NCI-H2029 treated with DMSO at 0.1 percent for 48 hours (cell line): ENCODE measurements at places on chromosomes 1 and 21.

DNA sequence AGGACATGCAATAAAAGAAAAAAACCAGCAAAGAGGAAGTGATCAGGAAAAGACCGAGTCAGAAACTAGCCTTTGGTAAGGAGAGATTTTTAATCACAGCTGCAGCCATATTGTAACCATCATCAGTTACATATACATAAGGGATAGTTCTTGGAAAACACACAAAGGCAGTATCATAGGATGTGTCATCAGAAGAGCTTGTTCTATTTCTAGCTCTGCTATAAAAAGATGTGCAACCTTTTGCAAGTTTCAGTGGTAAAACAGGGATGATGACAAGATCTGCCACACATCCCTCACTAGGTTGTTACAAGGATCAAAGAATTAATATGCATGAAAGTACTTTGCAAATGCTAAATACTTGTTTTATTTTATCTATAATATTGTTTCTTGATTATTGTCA lies 342.0 kb downstream of the VAV3 start:
- no peak for DNase-seq

DNA sequence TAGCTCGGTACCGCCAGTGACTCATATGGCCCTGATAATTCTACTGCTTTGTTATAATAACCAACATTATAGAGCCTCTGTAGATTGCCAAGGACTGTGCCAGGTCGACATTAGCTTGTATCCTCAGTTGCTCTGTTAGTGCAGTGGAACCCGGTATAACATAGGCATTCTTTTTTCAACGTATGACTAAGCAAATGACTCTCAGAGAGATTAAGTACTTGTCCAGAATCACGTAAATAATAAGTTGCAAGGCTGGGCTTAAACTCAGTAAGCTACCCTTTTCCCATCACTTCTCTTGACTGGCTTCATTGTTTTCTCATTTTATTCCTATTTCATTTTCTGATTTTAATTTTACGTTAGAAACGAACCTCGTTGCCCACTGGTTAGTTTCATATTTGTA lies 85.1 kb downstream of the UBE4B start:
- DNase-seq = no peak

DNA sequence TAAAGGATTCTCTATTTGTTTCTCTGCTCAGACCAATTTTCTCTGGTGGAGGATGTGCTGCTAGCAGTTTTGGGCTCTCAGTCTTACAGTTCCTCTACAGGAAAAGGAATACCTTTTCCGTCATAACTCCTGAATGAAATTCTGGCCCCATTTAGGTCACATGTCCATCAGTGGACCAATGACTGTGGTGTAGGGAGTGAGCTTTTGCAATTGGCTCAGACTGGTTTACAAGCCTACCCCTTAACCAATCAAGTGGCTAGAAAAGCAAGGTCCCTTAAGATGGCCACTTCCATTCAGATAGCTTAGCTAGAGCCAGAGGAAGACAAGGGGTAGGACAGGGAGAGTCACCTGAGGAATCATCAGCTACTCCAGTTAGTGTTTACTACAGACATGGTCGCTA lies 16.4 kb upstream of the ZNF281 start:
- DNase-seq = no peak

- no peak for DNase-seq
Observed at GRCh38 chr1:151711044-151711800, 5.4 kb downstream of the CELF3 start.

- DNase-seq = no peak
Observed at GRCh38 chr21:14538483-14538882, 7.6 kb downstream of the SAMSN1 start.

- DNase-seq = no peak
Observed at GRCh38 chr1:10734962-10735544, 61.4 kb downstream of the CASZ1 start.

DNA sequence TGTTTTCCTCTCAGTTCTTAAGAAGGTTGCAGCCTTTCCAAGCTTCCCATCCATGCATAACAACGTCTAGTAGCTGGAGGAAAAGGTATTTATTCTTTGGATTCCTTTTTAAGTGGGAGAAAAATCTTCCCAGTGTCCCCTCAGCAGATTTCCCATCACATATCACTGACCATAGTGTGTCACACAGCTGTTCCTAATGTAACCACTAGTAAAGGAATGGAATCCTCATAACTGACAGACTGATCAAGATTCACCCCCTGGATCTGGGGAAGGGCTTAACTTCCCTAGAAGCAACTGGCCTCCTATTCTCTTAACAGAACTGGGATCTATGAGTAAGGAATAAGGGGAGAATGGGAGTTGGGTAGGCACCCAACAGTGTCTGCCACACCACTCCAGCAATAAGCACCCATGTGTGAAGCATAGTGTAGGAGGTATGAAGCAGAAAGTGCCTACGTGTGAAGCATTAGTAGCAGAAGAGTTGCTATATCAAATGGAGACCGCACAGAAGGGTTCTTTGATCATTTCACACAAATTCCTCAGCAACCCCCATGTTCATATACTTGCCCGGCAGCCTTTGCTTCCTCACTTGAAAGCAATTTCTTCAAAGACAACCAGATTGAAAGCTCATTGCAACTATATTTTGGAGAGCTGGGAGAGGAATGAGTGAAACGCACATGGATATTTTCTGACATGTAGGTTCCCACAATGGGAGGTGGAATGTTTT lies 28.2 kb upstream of the DNAH14 start:
- DNase-seq = no peak

DNA sequence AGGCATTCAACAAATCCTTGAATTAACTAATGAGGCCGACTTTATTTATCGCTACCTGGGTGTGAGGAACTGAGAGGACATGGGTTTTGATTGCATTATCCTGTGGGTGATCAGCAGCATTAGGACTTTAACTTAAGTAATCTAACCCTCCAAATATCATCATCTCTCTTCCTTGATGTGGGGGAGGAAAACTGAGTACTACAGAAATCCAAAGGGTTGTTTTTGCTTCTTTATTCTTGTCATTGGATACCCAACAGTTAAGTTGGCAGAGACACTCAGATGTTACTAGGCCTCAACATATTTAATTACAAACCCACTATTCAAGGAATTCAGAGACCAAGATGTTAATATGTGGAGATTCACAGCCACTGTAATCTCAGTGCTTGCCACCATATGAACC lies 97.4 kb upstream of the ST6GALNAC5 start:
- no peak for DNase-seq

DNA sequence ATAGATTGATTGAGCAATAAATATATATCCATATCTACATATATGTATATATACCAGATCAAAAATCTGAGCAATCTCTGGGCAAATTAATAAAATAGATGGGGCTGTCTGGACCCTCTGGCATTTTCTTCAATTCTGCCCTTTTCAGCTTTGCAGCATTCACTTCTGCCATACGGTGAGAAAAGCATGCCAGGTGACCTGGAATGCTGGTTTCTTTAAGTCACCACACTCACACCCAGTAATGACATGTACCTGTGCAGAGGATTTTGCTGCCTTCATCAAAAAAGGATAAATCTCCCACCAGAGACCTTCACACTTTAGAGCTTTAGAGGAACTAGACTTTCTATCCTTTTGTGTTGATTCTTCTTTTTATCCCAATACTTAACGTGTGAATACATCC lies 223.2 kb upstream of the NFIA start:
- DNase-seq = no peak

DNA sequence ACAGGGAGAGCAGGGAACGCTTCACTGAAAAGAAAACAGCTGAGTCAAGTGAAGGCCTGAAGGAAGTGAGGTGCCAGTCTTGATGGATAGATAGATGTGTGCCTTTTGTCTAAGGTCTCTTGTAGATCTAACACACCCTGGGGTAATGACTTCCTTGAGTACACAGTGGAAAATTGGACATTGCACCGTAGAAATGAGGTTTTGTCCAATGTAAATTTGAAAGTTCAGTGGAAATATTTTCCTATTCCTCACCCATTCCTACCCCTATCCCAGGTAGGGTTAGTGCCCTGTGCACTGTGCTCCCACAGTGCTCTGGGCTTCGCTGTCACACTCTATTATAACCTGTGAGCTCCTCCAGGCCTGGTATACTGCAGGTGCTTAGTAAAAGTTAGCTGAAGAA lies 24.3 kb downstream of the ZMYND12 start:
- no peak for DNase-seq

- no peak for DNase-seq
Observed at GRCh38 chr1:50106095-50106761, 2.5 kb upstream of the ELAVL4 start.

GRCh38 chr1:110728388-110729001 lies 53.8 kb upstream of the KCNA3 start:
- DNase-seq = no peak

- DNase-seq = no peak
Observed at GRCh38 chr1:22830041-22830566, 119.5 kb downstream of the EPHB2 start.

DNA sequence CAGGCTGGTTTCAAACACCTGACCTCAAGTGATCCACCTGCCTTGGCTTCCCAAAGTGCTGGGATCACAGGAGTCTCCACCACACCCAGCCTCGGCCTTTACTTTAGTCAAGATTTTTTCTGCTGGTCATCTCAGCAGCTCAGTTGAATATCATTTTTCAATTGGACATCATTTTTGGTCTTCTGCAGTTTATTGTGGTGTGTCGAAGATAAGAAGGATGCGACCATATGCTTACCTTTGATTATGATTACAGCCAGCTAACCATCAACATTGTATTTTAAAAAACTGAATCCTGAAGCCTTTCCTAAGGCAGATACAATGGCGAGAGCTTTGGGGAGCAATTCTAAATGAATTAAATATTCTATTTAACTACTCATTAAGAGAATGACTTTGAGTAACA lies 12.3 kb upstream of the NFIA start:
- DNase-seq = no peak

- DNase-seq = no peak
Observed at GRCh38 chr21:45818904-45819285, 162.7 kb upstream of the COL6A1 start.

GRCh38 chr1:57162607-57163261 lies 196.9 kb upstream of the C8B start:
- no peak for DNase-seq

DNA sequence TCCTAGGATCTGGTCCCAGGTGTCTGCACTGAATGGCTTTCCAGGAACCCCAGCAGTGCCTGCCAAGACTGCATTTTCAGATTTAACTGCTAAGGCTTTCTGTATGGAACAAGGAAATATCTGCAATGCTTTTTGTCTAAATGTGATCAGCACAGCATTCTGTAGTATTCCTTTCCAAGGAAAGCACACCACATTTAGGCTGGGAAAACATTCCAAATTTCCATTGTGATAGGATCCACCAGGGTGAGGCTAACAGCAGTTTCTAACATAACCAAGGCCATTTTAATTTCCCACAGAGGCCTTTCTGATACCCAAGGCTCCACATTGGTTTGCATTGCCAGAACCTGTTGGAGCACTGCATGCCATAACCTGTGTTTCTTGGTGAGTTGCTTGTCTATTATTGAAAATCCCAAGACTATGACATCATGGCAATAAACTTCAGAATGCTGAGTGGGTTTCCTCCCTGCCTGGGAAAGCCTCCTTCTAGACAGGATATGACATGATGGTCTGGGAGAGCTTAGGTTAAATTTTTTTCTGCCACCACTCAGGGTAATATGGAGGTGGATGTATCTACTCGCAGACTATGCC lies 23.3 kb upstream of the PTGFRN start:
- DNase-seq = no peak

DNA sequence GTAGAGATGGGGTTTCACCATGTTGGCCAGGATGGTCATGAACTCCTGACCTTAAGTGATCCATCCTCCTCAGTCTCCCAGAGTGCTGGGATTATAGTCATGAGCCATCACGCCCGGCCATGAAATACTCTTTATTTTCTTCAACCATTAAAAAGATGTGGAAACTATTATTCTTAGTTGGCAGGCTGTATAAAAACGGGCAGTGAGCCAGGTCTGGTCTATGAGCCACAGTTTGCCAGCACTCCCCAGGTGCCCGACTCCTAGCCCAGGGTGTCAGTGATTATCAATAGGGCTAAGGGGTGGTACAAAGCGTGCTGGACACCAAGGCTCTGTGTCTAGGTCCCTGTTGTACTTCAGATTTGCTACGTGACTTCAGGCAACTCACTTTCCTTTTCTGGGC lies 3.7 kb upstream of the TMEM61 start:
- peak; percentile 15 for DNase-seq

DNA sequence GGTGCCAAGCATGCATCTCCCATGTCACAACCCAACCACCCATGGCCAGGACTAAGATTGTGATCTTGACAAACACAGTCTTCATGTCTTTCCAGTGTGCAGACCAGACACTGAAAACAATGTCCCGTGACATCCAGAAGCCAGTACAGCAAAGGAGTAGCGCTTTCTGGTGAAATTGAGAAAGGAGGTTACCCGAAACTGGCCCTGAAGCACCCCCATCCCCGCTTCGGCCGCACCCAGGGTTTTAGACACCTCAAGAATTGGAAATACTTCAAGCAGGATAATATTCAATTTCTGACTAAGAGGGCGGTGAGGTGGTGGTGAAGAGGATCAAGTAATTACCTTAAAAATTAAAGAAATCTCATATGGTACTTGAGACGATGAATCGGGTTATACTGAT lies 10.6 kb upstream of the S100A8 start:
- DNase-seq = no peak

- no peak for DNase-seq
Observed at GRCh38 chr1:88327391-88328267, 356.4 kb upstream of the PKN2 start.

GRCh38 chr1:183025782-183026774 lies 2.9 kb downstream of the LAMC1 start:
- no peak for DNase-seq

DNA sequence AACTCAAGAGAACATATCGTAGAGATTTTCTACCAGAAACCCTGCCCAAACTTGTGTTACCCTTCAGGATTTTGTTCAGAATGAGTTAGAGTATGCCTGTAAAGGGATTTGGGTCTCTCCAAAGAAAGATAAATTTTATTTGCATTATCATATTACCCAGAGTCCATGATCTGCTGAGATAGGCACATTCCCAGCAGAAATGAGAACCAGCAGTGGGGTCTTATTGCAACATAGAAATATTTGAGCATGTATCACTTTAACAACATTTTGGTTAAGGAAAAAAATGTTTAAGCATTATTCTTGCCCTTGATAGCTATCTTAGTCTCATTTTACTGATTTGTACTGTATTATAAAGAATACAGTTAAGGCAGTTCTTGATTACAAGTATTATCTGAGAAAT lies 10.6 kb downstream of the VCAM1 start:
- DNase-seq = no peak

GRCh38 chr1:48415050-48415449 lies 57.0 kb downstream of the SPATA6 start:
- DNase-seq = no peak

- DNase-seq = no peak
Observed at GRCh38 chr1:172480431-172480830, 36.6 kb upstream of the PIGC start.

- DNase-seq = no peak
Observed at GRCh38 chr1:244735876-244736561, 83.1 kb downstream of the DESI2 start.

- no peak for DNase-seq
Observed at GRCh38 chr1:92544756-92545165, 58.0 kb upstream of the GFI1 start.
